Dermis blood vessel endothelial cell (primary cell): ENCODE measurements at places on chromosomes 11 and 22. TPM values are rescaled to one million over a fixed set of nuclear protein-coding genes. Genes with fewer than 3 reads are reported as not detected.

GRAP2 gene
- under 0.01 TPM in 1 of 2 replicates, not detected in the other for total RNA-seq

PLA2G3 gene
- not detected in 2 replicates for total RNA-seq

OR52E8 gene
- not detected in 2 replicates for total RNA-seq

CARD18 gene
- not detected in 2 replicates for total RNA-seq

LMO2 gene
- total RNA-seq, result 107 and 149 TPM in 2 replicates

UBTFL1 gene
- not detected in 2 replicates for total RNA-seq

SCGB1A1 gene
- not detected in 2 replicates for total RNA-seq

IGF2 gene
- 3.5 and 11.2 TPM in 2 replicates for total RNA-seq

CLCF1 gene
- total RNA-seq, result 2.0 and 3.0 TPM in 2 replicates

RAB39A gene
- total RNA-seq, result 0.05 and 0.17 TPM in 2 replicates

OR5P2 gene
- not detected in 2 replicates for total RNA-seq

MMP7 gene
- total RNA-seq, result 3.7 and 9.2 TPM in 2 replicates

TRPC6 gene
- 8.2 and 28.3 TPM in 2 replicates for total RNA-seq

ESAM gene
- total RNA-seq, result 84.4 and 95.4 TPM in 2 replicates
